ENCODE measurements at places on chromosomes 5 and 9.
A peak's percentile ranks its signal among the peaks of the same experiment; 100 is the strongest.

DNA sequence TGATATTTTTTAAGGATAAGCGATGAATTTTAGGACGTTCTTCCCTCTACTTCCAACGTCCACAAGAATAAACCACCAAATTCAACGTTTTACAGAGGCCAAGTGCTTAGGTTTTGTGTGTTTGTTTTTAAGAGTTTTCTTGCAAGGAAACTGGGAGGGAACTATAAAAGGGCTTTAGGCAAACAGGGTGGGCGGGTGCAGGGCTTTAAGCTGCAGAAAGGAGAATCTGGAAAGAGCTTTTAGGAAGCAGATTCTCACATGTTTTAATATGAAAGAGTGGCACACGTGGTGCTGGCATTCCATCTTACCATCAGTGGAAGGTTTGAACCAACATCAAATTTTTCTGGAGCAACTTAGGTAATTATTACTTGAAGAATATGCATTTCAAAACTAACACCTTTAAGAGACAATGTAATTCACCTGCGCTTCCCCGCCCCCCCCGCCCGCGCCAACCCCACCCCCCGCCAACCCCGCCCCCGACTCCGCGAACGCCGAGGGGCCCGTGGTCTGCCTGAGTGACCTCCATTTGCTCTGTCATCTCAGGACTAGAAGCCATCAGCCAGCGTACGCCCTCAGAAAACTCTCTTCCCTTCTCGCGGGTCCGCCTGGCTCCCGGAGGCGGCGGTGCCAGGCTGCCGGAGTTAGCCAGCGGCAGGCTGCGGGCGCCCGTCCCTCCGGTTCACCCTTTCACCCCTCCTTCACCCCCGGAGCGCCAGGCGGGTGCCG is 911 bp upstream of the PIK3R1 start:
- DNase-seq: peak; percentile 69

DNA sequence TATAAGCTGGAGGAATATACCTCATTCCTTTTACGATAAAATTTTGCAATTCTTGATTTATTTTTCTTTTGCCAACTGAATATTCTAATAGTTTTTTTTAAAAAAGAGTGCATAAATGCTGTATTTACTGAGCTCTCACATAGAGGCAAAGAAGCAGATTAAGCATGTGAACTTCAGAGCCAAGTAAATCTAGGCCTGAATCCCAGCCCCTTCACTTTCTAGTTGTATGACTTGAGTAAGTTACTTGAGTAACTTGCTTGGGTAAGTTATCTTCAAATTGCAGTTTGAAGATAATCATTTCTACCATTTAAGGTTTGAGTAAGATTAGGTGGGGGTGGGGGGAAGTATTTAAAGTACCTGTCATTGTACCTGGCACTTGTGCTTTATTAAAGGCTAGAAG is 21.8 kb downstream of the LURAP1L start:
- no peak for DNase-seq

- DNase-seq: no peak
Observed at GRCh38 chr9:7216004-7216841, 458.4 kb downstream of the KDM4C start.

- no peak for DNase-seq
Observed at GRCh38 chr5:177557041-177557647, 2.8 kb upstream of the FAM193B start.

- peak; percentile 16 for DNase-seq
Observed at GRCh38 chr9:33924978-33925797, 108.2 kb downstream of the UBE2R2 start.

- DNase-seq: no peak
Observed at GRCh38 chr5:174725261-174725990, 1.0 kb downstream of the MSX2 start.

DNA sequence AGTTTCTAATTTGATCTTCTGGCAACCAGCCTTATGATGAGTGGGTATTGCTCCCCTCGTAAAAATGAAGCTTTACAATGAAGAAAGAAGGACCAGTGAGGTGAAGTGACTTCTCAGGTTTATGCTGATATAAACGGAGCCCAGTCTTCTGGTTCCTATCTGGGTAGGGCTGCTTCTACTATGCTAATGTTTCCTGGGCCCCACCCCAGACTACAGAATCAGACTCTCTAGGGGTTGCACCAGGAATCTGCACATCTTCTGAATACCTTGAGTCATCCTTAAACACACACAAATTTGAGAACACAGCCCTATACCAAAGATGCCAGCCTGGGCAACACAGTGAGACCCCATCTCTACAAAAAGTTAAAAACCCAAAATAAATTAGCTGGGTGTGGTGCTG is 16.2 kb downstream of the BTF3 start:
- no peak for DNase-seq

DNA sequence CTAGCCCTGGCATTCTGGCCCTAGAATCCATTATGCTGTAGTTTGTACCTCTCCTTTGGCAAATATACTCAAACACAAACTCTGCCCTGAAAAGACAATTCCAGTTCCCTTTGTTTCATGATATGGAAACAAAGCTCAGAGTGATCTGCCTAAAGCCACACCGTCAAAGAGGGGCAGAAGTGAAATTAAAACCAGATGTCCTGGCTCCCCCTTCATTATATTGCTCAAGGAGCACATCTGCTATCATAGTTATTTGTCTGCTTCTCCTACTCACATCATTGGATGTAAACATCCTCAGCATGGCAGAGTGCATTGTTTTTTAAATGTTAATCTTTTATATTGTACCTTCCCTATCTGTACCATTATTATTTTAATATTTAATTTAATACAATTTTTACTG is 266.7 kb upstream of the SMARCA2 start:
- peak; percentile 53 for DNase-seq

- DNase-seq: no peak
Observed at GRCh38 chr9:20650750-20651299, 28.5 kb upstream of the MLLT3 start.

- DNase-seq: no peak
Observed at GRCh38 chr5:11319836-11320580, 559.0 kb upstream of the DAP start.

Measured in muscle of back (tissue), 13 donors.